ENCODE measurements at places on chromosomes 6 and 20.

DNA sequence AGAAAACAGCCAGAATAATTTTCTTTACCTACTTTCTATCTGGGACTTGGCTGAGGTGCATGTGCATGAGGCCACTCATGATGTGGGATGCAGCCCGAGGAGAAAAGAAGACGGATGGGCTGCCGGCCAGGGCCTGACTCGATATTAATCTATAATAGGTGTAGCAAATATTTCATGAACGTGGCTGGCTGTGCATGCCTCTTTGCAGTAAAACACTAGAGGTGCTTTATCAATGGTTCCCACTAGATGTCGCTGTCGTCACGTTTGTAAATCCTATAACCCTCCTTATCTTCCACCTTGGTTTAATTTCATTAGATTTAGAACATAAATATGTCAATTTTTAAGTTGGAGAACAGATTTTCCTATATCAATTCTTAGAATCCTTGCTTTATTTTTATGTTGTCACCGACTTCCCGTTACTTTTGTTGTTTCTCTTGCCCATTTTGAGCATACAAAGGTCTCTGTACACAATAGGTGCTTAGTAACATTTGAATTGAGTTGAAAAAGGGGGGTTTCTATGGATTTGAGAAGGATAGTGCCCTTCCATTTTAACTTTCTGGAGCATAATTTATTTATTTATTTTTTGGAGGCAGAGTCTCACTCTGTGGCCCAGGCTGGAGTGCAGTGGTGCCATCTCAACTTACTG, 19.6 kb upstream of the FERMT1 start:
- DNase-seq = peak; percentile 12

GRCh38 chr6:158630938-158631616, 13.5 kb downstream of the DYNLT1 start:
- no peak for DNase-seq

GRCh38 chr6:112038268-112038667, 15.6 kb upstream of the CCN6 start:
- no peak for DNase-seq

- no peak for DNase-seq
These were observed 3.4 kb upstream of the NKAIN4 start for GRCh38 chr20:63257629-63258028.

GRCh38 chr6:167906899-167907298, 80.2 kb downstream of the AFDN start:
- DNase-seq = no peak

GRCh38 chr20:41571006-41571405, 47.2 kb downstream of the CHD6 start:
- DNase-seq = no peak
